Frontal cortex (tissue), 4 donors: ENCODE measurements at places on chromosomes 13 and 19.

- no peak for DNase-seq
Measured at GRCh38 chr13:35621989-35622388, 145.5 kb upstream of the MAB21L1 start.

DNA sequence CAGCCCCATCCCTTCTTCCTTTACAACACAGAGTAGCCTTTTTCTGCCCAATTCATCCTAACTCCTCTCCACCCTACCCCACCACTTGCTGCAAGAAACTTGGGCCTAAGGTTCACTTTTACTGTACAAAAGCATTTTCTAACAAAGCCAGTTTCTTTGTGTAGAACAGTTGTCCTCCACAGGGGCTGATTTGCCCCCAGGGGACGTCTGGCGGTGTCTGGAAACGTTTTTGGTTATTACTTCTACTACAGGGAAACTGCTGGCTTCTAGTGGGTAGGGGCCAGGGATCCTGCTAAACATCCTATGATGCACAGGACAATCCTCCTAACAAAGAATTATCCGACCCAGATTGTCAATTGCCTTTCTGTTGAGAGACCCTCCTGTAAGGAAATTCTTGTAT lies 7.3 kb upstream of the LMO7 start:
- no peak for DNase-seq

- DNase-seq, result no peak
Measured at GRCh38 chr19:1287354-1288225, 1.9 kb downstream of the EFNA2 start.

GRCh38 chr13:87999788-88000187 lies 328.6 kb downstream of the SLITRK5 start:
- no peak for DNase-seq

DNA sequence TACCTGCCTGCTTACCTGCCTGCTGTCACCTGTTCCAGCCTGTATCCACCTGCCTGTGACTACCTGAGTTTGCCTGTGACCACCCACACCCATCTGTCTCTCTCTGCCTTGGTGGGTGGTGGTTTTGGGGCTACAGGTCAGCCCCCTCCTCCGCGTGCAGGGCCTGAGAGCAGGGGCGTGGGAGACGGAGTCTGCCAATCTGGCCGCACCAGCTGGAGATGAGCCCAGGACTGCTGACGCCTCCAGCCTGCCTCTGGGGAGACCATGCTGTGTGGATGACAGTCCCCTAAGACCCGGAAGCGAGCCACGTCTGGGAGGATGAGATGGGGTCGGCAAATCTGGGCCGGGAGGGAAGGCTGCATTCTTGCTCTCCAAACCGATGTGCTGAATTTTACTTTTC lies 15.9 kb upstream of the KCTD15 start:
- peak; percentile 45 for DNase-seq

- DNase-seq, result no peak
Measured at GRCh38 chr13:77384999-77385398, 58.1 kb upstream of the MYCBP2 start.

- DNase-seq, result no peak
Measured at GRCh38 chr13:41691274-41691673, 233.9 kb downstream of the RGCC start.
